ENCODE measurements at places on chromosomes 2 and 18.

DNA sequence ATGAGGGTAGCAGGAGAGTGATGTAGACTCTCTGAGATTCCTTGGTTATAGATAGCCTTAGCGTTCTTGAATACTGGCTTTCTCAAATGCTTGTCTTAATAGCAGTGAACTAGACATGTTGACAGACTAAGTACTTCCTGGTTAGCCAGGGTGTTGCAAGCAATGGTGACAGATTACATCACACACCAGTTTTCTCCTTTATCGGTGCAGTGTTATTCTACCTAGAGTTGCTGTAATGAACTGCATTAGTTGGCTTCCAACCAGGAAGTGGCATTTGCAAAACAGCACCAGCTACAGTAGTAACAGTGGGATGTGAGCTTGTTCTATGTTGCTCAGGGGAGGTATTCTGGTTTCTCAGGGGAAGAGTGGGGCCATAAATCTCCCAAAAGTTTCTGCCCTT is 582.2 kb upstream of the DDX18 start:
- DNase-seq: no peak

GRCh38 chr2:77087987-77088414 is 434.2 kb downstream of the LRRTM4 start:
- no peak for DNase-seq

DNA sequence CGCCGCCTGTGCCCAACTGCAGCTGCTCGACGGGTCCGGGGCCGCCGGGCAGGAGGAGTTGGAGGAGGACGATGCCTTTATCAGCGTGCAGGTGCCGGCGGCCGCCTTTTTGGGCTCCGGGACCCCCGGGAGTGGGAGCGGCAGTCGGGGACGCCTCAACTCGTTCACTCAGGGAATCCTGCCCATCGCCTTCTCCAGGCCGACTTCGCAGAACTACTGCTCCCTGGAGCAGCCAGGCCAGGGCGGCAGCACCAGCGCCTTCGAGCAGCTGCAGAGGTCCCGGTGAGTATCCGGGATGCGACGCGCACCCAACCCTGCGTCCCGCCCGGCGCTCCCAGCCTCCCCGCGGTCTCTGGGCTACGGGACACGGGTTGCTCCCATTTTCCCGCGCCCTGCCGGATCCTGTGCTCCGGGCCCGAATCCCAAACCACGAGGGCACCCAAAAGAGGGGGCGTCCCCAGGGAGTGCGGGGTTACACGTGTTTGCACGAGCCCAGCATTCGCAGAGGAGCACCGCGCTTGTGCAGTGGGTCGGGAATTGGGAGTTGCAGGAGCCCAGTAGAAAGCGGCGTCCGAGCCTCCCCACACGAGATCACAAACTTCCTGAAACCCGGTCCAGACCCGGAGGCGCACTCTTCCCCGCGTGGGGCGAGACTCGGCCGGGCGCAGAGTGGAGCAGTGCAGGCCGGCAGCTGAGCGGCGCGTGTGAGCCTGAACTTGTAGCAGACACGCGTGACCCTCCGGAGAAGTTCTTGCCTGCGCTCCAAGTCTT is 1.2 kb downstream of the CABLES1 start:
- DNase-seq: no peak

DNA sequence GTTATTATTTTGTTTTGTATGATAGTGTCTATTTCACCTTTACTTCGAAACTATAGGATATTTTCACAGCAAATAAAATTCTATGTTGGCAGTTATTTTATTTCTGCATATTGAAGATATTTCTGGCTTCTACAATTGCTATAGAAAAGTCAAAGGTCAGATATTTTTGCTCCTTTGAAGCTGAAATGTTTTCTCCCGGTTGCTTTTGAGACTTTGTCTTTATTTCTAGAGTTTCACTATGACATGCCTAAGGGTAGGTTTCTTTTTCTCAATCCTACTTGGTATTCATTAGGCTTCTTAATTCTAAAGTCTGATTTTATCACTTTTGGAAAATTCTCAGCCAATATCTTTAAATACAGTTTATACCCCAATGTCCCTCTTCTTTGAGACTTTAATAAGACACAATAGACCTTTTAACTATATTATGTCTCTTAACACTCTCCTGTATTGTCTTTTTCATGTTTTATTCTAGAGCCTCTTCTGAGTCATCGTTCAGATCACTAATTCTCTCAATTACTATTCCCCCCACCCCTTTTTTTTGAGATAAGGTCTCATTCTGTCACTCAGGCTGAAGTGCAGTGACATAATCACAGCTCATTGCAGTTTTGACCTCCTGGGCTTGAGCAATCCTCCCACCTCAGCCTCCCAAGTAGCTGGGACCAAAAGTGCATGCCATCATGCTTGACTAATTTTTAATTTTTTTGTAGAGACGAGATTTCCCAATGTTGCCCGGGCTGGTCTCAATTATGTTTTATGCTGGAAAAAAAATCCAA is 50.5 kb downstream of the USP37 start:
- no peak for DNase-seq

- DNase-seq: no peak
Measured at GRCh38 chr18:22900558-22901238, 32.4 kb upstream of the RBBP8 start.

GRCh38 chr18:76996429-76996828 is 136.2 kb downstream of the MBP start:
- DNase-seq: no peak

GRCh38 chr2:161237392-161238264 is 70.6 kb upstream of the PSMD14 start:
- no peak for DNase-seq

DNA sequence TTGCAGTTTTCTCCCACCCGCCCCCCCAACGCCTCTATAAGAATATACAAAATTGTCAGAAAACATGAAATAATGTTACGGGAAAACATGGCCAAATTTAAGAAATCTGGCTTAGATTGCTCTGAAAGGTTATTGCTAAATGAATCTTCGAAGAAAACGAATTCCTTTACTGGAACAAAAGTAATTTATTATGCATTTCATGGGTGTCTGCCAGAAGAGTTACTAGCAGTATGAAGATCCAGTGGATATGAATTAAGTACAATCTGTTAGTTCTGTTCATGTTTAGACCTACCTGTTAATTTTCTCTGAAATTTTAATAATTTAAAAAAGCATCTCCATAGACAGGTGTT is 21.9 kb downstream of the GATA6 start:
- DNase-seq: no peak

DNA sequence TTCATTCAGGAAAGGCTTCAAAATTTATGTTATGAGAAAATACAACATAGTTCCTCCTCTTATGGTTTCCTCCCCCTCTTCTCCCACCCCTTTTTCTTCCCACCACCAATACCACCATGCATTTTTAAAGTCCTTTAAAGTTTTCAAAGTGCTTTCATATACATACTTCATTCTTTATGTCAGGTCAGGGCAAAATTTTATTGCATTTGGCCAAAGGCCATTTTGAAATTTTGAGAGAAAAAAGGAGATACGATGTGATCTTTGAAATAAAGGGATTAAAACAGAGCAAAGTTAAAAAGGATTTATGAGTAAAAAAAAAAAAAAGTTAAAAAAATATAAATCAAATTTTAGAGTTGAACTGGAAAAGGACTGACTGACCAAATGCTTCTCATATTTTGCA is 792.5 kb upstream of the FANCL start:
- DNase-seq: no peak

- no peak for DNase-seq
Measured at GRCh38 chr2:204585930-204586329, 40.7 kb downstream of the PARD3B start.

DNA sequence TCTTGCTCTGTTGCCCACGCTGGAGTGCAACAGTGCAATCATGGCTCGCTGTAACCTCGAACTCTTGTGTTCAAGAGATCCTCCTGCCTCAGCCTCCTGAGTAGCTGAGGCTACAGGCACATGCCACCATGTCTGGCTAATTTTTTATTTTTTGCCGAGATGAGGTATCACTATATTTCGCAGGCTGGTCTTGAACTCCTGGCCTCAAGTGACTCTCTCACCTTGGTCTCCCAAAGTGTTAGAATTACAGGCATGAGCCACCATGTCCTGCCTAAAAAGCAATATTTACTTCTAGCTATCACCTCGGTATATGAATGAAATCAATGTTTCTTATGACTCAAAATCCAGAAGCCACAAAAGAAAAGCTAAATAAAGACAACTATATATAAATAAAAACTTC is 2.2 kb downstream of the BUB1 start:
- no peak for DNase-seq

DNA sequence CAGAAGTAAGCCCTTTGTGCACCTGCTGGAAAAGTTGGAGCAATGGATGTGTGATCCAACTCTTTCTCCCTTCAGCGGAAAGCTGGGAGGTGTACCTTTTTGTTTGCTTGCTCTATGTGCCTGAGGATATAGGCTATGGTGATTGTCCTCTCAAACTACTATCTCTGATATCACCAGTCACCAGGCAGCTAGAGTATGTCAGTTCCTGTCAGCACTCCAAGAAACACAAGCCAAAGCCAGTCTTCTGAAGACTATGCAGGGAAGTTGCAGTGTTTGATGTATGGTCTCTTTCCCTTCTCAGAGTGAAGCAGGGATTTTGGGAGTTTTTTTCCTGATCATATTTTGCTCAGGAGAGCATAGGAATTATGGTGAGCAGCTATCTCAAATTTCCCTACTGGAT is 146.4 kb downstream of the PTH2R start:
- no peak for DNase-seq

DNA sequence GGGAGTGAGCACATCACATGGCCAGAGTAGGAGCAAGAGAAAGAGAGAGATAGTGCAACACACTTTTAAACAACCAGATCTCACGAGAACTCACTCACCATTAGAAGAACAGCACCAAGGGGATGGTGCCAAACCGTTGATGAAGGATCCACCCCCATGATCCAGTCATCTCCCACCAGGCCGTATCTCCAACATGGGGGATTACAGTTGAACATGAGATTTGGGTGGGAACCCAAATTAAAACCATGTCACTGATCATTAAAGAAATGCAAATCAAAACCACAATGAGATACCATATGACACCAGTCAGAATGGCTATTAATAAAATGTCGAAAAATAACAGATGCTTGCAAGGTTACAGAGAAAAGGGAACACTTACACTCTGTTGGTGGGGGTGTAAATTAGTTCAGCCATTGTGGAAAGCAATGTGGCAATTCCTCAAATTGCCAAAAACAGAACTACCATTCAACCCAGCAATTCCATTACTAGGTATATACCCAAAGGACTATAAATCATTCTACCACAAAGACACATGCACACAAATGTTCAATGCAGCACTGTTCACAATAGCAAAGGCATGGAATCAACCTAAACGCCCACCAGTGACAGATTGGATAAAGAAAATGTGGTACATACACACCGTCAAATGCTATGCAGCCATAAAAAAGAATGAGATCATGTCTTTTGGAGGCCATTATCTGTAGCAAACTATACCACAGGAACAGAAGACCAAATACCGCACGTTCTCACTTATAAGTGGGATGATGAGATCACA is 137.1 kb downstream of the COL6A3 start:
- DNase-seq: no peak

- DNase-seq: no peak
Measured at GRCh38 chr2:84338069-84338468, 121.0 kb downstream of the SUCLG1 start.

- DNase-seq: no peak
Measured at GRCh38 chr2:71559080-71559827, 105.9 kb downstream of the DYSF start.

DNA sequence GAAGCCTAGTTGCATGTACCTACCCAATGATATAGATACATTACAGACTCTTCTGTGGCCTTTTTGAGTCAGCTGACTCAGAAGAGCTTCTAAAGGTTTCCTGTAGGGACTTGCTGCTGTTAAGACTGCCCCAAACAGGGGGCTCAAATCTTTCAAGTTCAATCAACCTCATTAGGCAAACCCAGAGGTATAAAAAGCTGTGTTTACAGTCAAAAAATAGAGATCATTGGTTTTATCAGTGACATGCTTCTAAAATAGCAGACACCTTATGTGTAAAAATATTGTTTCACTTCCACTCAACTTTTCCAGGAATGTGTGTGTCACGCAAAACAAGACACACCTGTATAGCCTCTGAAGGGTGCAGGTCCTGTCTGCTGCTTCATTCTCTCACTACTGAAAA is 624.3 kb upstream of the FANCL start:
- DNase-seq: no peak

DNA sequence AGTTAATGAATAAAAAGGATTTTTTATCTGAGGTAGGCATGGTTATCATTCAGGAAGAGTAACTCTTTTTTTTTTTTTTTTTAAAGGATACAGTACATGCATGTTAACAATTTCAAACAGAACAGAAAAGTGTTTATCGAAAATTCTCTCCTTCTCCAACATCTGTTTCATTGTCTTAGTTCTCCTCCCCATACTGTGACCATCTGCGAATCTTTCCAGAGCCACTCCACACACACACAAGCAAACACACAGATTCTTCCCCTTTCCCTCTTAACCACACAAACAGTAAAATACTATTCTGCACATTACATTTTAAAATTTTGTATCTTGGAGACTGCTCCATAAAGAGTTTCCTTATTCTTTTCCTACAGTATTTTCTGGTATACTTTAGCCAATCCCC is 38.0 kb downstream of the NPC1 start:
- no peak for DNase-seq

DNA sequence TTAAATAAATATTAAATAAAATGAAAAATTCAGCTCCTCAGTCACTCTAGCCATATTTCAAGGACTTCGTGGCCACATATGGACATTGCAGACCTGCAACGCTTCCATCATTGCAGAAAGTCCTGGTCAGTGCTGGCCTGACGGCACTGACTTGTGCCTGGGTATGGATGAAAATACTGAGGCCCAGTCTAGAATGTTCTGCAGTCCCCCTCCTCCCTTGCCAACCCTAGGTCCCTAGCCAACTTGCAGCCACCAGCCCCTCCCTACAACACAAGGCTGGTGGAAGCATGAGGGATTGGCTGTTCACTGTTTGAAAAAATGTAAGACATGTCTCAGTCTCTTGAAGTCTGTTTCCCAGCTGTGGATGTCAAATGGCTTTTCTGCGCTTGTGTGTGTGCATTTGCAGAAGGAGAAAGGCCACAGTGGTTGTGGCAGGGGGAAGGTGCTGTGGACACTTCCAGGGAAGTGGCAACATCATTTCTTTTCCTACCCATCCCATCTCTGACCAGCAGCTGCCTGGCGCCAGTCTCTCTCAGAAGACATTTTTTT is 9.9 kb downstream of the IGFBP5 start:
- no peak for DNase-seq

- DNase-seq: no peak
Measured at GRCh38 chr2:70891572-70892357, 43.9 kb upstream of the ATP6V1B1 start.

- DNase-seq: no peak
Measured at GRCh38 chr2:70978341-70979179, at the start of gene ANKRD53. TSS of gene ANKRD53 (plus strand) at chr2:70978630. CDS start at chr2:70978646, 16 bp downstream.

- no peak for DNase-seq
Measured at GRCh38 chr2:134892282-134893035, 26.2 kb upstream of the CCNT2 start.

GRCh38 chr2:138428710-138429440 is 72.7 kb upstream of the SPOPL start:
- no peak for DNase-seq

- DNase-seq: no peak
Measured at GRCh38 chr2:151570191-151570590, 160.5 kb downstream of the RIF1 start.

Measured in activated CD8-positive, alpha-beta memory T cell treated with anti-CD3 and anti-CD28 coated beads for 1 hour (primary cell).